ENCODE measurements at places on chromosomes 7 and 10.

GRCh38 chr7:139095194-139095659 lies 14.3 kb downstream of the ZC3HAV1 start:
- peak; percentile 93 for DNase-seq

- no peak for DNase-seq
These were observed 76.6 kb upstream of the RHOBTB1 start for GRCh38 chr10:61020420-61021158.

DNA sequence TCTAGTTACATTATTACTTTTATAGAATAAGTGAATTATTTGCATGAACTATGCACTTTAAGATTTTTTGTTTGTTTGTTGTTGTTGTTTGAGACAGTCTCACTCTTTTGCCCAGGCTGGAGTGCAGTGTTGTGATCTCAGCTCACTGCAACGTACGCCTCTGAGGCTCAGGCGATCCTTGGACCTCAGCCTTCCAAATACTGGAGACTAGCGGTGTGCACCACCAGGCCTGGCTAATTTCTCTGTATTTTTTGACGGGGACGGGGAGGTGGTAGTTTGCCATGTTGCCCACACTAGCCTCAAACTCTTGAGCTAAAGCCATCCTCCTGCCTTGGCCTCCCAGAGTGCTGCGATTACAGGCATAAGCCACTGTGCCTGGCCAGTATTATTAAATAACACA lies 29.2 kb downstream of the KCND2 start:
- DNase-seq, result no peak

DNA sequence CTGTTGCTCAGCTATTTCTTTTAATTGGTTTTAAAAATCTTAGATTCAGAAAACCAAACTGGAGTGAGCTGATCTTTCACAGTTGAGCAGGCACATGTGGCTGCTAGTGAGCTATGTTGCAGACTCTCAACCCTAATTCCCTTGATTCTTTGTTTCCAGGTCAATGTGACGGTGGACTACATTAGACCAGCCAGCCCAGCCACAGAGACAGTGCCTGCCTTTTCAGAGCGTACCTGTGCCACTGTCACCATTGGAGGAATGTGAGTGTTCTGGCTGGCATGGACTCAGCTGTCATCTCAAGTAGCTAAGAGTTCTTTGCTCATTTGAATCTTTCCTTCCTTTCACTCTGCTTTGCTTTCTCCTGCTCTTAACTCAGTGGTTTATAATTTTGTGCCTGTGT lies 187.1 kb downstream of the LRRC4 start:
- no peak for DNase-seq

DNA sequence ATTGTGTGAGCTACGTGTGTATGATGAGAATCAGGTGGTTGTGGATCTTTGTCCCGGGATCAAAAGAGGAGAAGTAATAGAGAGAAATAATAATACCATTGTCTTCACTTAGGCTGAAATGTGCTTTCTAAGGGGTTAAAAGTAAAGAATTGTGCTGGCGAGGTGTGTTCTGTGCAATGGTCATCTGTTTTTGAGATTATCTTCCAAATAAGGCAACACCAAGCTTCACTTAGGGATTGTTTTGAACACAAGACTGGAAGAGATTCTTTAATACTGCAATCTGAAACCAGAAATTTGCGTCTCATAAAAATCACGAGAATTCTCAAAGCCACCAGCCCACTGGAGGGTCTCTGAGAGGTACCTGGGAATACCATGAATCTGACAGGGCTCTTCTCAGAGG lies 84.2 kb downstream of the ARID5B start:
- DNase-seq, result no peak

DNA sequence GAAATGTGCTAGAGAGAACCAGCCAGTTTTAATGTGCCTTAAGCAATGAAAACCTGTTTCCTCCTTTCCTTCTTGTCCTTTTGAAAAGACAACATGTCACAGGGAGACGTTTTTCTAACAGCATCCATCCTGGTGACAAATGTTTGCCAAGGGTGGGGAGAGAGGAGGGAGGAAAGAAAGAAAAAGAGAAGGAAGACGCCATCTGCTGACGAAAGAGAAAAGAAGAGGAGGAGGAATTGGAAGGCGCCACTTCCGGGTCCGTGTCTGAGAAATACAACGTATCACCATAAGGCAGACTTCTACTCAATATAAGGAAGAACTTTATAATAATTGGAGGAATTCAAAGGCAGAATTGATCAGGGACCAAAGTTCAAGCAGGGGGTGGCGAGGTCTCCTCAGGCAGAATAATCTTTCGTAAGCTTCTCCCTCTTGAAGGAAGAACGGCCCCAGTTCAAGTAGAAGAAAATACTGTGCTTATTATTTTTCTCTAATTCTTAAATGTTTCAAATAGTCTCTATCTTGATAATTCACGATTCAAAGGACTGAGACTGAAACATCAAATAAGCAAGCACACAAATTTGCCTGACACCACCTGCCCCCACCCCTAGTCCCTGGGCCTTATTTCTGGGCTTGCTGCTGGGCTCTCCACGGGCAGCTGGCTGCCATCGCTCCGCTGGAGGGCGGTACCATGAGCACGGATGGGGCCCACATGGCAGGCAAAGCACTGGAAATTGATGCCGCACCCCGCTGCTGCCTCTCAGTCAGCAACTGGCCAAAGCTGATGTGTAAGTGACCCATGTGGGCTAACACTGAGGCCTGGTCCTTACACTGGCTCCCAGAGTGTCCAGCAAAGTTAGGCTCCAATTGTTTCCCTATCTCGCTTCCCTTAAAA lies 273.7 kb upstream of the KLF14 start:
- peak; percentile 62 for DNase-seq

DNA sequence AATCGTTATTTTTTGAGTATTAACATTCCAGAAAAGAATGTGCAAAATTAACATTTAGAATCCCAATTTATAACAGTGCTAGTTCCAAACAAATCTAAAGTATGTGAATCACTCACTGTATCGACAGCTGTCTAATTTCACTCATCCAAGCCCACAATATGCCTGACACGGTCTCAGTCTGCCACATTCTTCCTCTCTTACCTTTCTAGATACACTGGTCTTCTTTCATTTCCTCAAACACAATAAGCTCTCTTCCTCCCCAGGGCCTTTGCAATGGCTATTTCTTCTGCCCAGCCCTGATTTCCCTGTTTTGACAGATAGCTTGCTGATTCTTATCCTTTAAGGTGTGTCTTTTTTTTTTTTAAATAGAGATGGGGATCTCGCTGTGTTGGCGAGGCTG lies 48.8 kb downstream of the UBE2H start:
- no peak for DNase-seq

DNA sequence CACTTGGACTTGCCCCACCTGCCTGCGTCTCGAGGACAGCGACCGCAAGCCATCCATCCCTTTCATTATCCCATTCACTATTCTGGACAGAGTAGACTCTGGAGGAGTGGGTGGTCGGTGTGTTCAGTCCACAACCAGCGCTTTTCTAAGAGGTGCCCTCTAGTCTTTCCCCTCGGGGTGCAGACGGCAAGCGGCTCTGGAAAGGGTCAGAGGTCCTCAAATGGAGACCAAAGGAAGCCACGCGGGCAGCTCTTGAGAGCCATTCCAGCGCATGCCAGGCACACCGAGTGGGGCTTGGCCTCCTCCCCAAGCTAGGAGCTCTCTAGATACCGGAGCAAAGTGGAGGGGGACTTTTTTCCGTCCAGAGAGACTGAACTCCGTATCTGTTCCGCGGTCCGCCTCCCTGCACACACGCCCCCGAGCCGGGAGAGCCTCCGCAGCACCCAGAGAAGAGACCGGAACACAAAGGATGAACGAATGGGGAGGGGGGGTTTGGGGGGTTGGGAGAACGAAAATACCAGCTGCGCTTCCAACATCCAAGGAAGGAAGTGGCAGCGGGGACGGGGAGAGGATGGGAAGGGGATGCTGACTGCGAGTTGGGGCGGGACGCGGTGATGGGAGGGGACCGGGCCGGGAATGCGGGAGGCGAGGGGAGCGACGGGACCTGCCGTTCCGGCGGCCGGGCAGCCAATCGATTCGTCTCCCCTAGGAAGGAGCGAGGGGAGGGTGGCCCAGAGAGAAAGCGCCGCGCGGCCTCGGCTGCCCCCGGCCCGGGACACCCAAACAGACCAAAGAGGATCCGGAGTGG lies 515 bp downstream of the GSDME start:
- DNase-seq, result no peak

GRCh38 chr7:10257438-10257837 lies 716.2 kb upstream of the PHF14 start:
- DNase-seq, result no peak

DNA sequence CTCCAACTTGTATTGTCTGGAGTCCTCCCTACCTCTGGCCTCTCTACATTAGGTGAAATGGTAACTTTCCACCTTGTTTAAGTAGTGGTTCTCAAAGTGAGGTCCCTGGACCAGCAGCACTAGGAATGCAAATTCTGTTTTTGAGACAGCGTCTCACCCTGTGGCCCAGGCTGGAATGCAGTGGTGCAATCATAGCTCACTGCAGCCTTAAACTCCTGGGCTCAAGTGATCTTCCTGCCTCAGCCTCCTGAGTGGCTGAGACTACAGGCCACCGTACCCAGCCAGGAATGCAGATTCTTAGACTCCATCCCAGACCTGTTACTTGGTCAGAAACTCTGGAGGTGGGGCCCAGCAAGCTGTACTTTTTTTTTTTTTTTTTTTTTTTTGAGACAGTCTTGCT lies 6.8 kb upstream of the TBL2 start:
- DNase-seq, result no peak

DNA sequence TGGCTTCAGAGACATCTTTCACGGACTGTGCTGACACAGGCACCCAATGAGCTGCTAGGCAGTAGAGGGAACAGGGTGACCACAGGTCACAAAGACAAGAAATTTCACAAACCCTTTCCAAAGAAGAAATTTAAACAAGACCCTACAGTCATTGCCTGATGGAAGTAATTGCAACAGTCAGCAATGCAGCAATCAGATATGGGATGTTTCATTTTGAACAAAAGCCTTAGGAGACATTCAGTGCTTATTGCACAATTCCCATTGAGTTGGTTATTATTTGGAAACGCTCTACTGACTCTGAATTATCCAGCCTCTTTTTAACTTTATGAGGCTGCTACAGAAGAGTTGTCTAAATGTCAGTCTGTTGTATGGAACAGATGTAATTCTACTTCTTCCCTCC lies 85.5 kb downstream of the ETV1 start:
- no peak for DNase-seq

- DNase-seq, result peak; percentile 30
These were observed at the start of gene ZNF316 for GRCh38 chr7:6636741-6637543. Gene ZNF316 (plus strand): TSS chr7:6637318. CDS start chr7:6642410, 5,092 bp downstream.

GRCh38 chr10:1881636-1882035 lies 144.3 kb upstream of the ADARB2 start:
- DNase-seq, result no peak

DNA sequence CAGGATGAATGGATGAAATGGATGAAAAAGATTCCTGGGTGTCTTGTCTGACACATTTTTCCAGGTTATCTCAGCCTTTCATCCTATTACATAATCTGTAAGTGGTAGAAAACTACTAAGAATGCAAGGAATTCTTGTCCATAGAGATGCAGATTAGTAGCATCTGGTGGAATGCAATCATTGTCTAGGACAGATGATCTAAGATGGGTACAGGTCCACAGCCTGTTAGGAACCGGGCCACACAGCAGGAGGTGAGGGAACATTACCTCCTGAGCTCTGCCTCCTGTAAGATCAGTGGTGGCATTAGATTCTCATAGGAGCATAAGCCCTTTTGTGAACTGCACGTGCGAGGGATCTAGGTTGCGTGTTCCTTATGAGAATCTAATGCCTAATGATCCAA lies 225.0 kb downstream of the CALN1 start:
- DNase-seq, result no peak

DNA sequence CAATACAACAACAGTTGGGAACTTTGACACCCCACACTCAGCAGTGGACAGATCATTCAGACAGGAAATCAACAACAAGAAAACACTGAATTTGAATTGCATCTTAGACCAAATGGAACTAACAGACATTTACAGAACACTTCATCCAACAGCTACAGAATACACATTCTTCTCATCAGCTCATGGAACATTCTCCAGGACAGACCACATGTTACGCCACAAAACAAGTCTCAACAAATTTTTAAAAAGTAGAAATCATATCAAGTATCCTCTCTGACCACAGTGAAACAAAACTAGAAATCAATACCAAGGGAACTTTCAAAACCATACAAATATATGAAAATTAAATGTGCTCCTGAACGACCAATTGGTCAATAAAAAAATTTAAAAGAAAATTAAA lies 212.3 kb downstream of the DNAJC1 start:
- no peak for DNase-seq

DNA sequence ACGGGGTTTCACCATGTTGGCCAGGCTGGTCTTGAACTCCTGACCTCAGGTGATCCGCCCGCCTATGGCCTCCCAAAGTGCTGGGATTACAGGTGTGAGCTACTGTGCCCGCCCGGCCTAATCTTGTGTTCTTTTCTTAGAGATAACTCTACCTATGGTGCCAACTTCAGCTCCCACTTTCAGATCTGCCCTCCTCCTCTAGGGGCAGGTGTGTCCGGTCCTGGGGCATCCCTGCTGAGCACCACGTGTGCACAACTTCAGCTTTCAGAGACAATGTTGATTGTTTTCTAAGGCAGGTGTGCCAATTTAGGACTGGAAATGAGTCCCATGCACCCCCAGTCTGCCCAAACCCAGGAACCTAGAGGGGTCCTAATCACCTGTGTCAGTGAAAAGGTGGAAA lies 18.5 kb upstream of the FXYD4 start:
- DNase-seq, result no peak

- no peak for DNase-seq
These were observed 519.4 kb downstream of the GLRX3 start for GRCh38 chr10:130655313-130656186.

- no peak for DNase-seq
These were observed 129.9 kb downstream of the DOCK4 start for GRCh38 chr7:112076324-112076723.

- no peak for DNase-seq
These were observed 85.2 kb downstream of the ARHGAP22 start for GRCh38 chr10:48519481-48520183.

GRCh38 chr10:5996696-5997095 lies 19.4 kb upstream of the IL15RA start:
- no peak for DNase-seq

GRCh38 chr10:115082506-115082905 lies 10.7 kb upstream of the ATRNL1 start:
- DNase-seq, result no peak
